ENCODE measurements at places on chromosomes 5 and 9. TPM values are rescaled to one million over a fixed set of nuclear protein-coding genes. Genes with fewer than 3 reads are reported as not detected.
A peak's percentile ranks its signal among the peaks of the same experiment; 100 is the strongest.

Gene NTNG2
- total RNA-seq = 0.49 TPM

- DNase-seq = no peak
Observed at GRCh38 chr9:19149230-19149629, 21.9 kb upstream of the PLIN2 start.

GRCh38 chr9:111029260-111029659 lies 9.0 kb downstream of the LPAR1 start:
- DNase-seq = peak; percentile 46

DNA sequence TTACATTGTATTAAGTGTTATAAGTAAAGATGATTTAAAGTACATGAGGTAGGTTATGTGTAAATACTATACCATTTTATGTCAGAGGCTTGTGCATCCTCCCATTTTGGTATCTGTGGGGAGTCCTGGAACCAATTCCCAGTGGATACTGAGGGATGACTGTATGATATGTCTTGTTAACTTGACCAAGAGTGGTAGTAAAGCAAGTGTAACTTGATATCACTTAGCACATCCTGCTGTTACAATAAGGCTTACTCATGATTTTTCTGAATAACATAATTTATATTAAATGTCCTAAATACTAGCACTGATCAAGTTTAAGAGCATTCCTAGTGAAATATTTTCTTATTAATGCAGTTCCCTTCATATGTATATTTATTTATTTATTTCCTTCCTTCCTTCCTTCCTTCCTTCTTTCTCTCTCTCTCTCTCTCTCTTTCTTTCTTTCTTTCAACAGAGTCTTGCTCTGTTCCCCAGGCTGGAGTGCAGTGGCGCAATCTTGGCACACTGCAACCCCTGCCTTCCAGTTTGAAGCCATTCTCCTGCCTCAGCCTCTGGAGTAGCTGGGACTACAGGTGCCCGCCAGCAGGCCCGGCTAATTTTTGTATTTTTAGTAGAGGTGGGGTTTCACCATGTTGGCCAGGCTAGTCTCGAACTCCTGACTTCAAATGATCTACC lies 7.5 kb downstream of the NDFIP1 start:
- DNase-seq = peak; percentile 46

Gene SLC27A6
- not detected for total RNA-seq

GRCh38 chr5:32223972-32224609 lies 50.0 kb upstream of the GOLPH3 start:
- peak; percentile 89 for DNase-seq

GRCh38 chr9:89380437-89381307 lies 62.4 kb downstream of the SECISBP2 start:
- no peak for DNase-seq

DNA sequence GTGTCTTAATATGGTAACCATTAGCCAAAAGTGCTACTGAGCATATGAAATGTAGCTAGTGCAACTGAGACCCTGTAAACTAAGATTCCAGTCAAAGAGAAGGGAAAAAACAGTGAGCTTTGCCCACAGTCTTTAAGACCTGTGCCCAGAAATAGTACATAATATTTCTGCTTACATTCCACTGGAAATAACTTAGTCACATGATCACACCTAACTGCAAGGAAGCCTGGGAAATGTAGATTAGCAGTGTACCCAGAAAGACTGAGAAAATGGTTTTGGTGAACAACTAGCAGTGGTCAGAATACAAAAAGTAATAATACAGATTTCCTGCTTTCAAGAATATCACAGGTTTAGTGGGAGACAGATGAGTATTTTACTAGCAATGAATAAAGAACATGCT lies 2.5 kb upstream of the CPLANE1 start:
- no peak for DNase-seq

Gene IER5L
- total RNA-seq = 43.1 TPM

GRCh38 chr9:116654059-116654355 lies 33.1 kb upstream of the TRIM32 start:
- no peak for DNase-seq

Gene CDH10
- not detected for total RNA-seq

GRCh38 chr5:134948911-134949310 lies 18.8 kb upstream of the CATSPER3 start:
- DNase-seq = peak; percentile 25

- DNase-seq = no peak
Observed at GRCh38 chr9:116181853-116182610, 28.4 kb downstream of the PAPPA start.

DNA sequence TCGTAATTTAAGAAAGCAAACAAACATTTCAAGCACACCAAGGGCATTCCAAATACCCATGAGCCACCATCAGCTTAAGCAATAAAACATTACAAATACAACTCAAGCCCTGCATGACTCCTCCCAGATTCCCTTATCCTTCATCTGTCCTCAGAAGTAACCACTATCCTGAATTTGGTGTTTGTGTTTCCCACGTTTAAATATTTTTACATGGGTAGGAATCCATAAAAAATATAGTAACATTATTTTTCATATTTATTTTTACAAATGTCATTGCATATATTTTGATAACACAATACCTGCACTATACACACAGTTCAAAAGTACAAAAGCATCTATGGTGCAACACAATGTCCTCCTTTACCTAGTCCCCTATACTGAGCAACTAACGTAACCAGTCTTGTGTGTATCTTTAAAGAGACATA lies 6.4 kb downstream of the PRKAA1 start:
- no peak for DNase-seq

All from M059J (cell line).